ENCODE measurements at places on chromosomes 1 and 21.
A peak's percentile ranks its signal among the peaks of the same experiment; 100 is the strongest.

DNA sequence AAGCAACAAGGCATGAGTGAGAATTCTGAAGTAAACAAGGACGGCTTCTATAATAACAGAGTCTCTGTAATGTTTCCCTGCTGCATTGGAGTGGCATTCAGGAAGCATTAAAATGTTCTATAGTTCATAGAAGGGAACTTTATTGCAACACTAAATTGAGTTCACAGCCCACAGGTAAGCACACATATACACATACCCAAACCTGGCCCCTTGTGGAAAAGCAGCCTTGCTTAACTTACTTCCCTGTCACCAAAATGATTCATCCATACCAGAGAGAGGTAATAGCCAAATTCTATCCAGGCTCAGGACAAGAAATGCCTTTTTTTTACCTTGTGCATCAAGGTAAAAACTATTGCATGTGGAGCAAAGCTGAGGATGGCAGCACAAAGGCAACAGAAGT, 241.4 kb downstream of the HHIPL2 start:
- no peak for DNase-seq

GRCh38 chr1:87329051-87329525, 408 bp downstream of the LMO4 start:
- peak; percentile 27 for DNase-seq

GRCh38 chr21:39685991-39686390, 59.0 kb upstream of the IGSF5 start:
- DNase-seq: no peak

- no peak for DNase-seq
Observed at GRCh38 chr1:39266792-39267191, 62.3 kb downstream of the MACF1 start.

GRCh38 chr1:243286409-243287122, 30.7 kb downstream of the SDCCAG8 start:
- DNase-seq: no peak
